ENCODE measurements at places on chromosomes 13 and 19. TPM values are rescaled to one million over a fixed set of nuclear protein-coding genes. Genes with fewer than 3 reads are reported as not detected.

SHISA7 gene
- total RNA-seq, result not detected

SLC10A2 gene
- not detected for total RNA-seq

MATK gene
- 6.6 TPM for total RNA-seq

PSG7 gene
- total RNA-seq, result not detected

- H3K27me3 ChIP-seq, result peaks cover 16% of the 10 kb centered on the region
- H3K27ac ChIP-seq, result peak overlapping the region; percentile 82
- no peak for DNase-seq
- peaks cover 42% of the 10 kb centered on the region for H3K4me1 ChIP-seq
- H3K4me3 ChIP-seq, result peak overlapping the region; percentile 40
- no peaks in the 10 kb centered on the region for H3K36me3 ChIP-seq
These were observed 2.5 kb downstream of the ATP5F1D start for GRCh38 chr19:1243768-1244692.

DNA sequence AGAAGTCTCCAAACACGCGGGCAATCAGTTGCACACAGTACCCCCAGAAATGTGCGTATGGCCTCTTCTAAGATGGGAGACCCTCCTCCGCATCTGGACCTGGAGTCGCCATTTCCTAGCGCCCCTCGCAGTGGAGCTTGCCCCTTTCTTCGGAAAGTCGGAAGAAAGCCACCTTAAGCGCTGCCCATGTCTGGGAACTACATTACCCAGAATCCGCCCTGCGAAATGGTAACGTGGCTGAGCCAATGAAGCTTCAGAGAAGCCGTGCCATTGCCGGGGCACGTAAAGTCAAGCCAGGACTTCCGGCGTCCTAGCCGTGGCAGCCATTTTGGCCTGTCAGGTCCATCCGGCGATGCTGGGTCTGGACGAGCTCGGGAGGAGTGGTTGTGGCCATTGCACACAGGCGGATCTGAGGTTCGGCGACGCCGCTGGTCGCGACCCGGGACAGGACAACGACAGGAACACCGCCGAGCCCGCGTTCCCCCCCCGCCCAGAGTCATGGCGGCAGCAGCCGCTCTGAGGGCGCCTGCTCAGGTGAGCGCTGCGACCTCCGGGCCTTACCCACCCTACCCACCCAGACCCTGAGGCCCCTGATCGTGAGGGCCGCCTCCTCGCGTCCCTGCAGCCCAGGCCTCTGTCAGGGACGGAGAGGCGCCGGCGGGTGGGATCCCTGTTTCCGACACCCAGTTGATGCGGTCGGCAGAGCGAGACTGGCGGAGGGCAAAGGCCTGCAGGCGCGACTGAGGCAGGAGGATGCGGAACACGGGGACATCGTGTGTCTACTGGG is at the start of gene ZNF586:
Gene ZNF586 (plus strand): TSS at position 332 of the 787 bp plus-strand sequence. CDS start 167 bp downstream, at position 499.
- no peaks in the 10 kb centered on the region for H3K36me3 ChIP-seq
- peak within 1 kb of the TSS; percentile 88 for H3K27ac ChIP-seq
- DNase-seq, result peak; percentile 96
- H3K27me3 ChIP-seq, result no peaks in the 10 kb centered on the region
- peak within 1 kb of the TSS; percentile 93 for H3K4me3 ChIP-seq

DNA sequence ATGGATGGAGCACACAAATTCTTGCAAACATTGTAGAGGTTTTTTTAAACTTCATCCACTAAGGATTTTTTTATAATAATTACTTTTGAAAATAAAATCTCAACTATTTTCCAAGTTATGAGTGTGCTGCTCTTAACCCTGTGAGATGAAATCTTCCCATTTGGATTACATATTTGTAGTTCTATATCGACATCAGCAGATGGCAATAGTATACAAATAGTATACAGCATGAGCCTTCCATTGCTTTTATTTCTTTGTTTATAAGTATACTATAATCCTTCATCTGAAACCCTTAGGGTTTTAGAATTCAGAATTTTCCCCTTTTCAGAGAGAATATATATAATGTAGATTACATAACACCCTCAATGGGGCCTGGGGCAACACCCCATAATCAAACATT is 70.5 kb downstream of the GJA3 start:
- DNase-seq, result no peak
- no peak overlapping the region for H3K4me3 ChIP-seq
- H3K36me3 ChIP-seq, result peaks cover 18% of the 10 kb centered on the region
- no peaks in the 10 kb centered on the region for H3K27me3 ChIP-seq

DNA sequence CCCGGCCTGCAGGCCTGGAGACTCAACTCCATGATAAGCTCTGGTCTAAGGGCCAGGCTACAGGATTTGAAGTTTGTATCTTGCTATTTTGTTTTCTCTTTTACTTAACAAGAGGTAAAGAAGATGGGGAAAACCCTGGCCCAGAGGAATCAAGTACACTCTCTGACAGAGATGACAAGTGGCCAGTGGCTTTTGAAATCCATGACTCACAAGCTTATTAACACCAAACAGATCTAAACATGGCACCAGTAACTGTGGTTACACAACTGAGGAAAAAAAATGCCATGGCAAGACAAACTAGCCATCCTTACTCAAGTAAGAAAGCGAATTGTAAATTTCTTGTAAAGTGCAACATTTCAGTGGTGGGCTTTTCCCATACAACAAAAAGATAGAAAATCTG is 72.6 kb upstream of the SERTM1 start:
- DNase-seq, result no peak
- H3K4me3 ChIP-seq, result no peak overlapping the region
- H3K36me3 ChIP-seq, result no peaks in the 10 kb centered on the region
- no peak overlapping the region for H3K27ac ChIP-seq

- H3K36me3 ChIP-seq, result no peaks in the 10 kb centered on the region
- no peak for DNase-seq
- H3K4me3 ChIP-seq, result no peak overlapping the region
- peaks cover 57% of the 10 kb centered on the region for H3K4me1 ChIP-seq
These were observed 2.1 kb downstream of the P2RY11 start for GRCh38 chr19:10113592-10113963.

DNA sequence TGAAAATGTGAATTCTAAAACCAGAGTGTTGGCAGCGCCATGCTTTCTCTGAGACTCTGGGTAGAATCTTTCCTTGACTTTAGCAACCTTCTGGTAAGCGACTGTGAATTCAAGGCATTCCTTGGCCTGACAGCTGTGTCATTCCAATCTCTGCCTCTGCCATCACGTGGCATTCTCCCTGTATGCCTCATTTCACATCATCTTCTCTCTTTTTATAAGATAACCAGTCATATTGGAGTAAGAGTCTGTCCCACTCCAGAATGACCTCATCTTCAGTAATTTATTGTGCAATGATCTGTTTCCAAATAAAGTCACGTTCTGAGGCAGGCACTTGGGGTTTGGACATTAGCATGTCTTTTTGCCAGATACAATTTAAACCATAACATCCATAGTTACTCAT is 103.4 kb upstream of the POSTN start:
- H3K4me3 ChIP-seq, result no peak overlapping the region
- H3K36me3 ChIP-seq, result no peaks in the 10 kb centered on the region
- DNase-seq, result no peak

GRCh38 chr13:63175536-63175935 is 1759.9 kb upstream of the PCDH20 start:
- no peaks in the 10 kb centered on the region for H3K36me3 ChIP-seq
- H3K27ac ChIP-seq, result no peak overlapping the region
- H3K4me3 ChIP-seq, result no peak overlapping the region
- no peak for DNase-seq
